ENCODE measurements at places on chromosomes 11 and 22.
A peak's percentile ranks its signal among the peaks of the same experiment; 100 is the strongest.

GRCh38 chr11:67627441-67627811, 2.3 kb downstream of the NUDT8 start:
- no peak for DNase-seq

DNA sequence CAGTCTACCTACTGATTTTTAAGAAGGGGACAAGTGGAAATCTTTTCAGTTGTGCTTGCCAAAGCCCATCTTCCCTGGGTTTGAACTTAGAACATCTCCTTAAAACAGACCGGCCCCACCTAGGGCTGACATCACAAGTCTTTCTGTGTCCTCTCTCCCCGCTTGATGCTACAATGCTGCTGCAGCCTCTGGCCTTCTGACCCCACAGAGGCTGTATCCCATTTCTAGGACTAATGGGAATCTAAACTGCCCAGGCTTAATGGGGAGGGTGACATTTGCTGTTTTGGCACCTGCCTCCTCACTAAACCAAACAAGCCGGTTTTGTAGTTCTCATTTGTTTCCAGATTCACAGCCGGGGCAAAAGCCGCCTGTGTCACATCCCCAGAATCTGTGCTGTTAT, 121.3 kb upstream of the CADM1 start:
- DNase-seq: no peak

DNA sequence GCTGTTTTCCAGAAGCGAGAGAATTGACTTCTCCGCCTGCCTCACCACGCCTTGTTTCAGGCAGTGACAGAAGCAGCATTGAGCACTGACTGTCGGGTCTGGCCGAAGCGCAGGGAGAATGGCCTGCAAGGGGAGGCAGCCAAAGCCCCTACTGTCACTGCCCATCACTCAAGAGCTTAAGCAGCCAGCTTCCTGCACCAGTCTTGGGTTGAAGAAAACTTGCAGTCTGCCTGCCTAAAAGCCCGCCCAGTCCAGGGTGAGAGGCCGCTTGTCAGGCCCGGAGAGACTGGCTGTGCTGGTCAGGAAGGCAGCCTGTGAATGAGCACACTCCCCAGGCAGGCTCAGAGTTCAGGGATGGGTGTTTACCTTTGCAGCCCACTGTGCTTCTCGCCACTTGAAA, 108.3 kb downstream of the PKNOX2 start:
- DNase-seq: no peak

GRCh38 chr22:39437791-39438704, 18.8 kb upstream of the MGAT3 start:
- no peak for DNase-seq

DNA sequence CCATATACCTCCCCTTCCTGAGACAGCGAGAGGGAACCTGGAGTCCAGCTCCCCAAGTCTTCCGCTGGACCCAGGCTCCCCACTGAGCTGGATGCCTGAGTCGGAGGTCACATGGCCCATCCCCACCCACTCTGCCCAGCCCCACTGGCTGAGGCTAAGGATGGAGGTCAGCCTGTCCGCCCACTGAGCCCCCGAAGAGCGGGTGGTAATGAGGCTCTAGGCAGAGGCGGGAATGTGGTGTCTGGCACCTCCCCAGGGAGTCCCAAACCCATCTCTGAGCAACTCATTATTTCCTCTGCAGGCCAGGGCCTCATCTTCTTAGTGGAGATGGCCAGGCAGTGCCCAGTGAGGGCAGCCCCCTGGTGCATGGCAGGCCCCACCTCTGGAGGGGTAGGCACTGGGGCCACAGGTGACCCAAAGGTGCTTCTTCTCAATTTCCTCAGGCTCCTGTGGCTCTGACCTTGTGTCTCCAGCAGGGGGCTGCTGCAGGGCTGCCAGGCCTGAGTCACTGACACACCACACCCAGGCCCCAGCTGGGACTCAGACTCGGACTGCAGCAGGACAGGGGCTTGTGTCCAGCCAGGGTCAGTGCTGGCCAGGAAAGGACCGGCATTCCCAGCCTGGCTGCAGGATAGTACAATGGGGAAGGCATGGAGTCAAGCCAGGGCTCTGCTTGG, 10.2 kb upstream of the PDE2A start:
- peak; percentile 64 for DNase-seq

DNA sequence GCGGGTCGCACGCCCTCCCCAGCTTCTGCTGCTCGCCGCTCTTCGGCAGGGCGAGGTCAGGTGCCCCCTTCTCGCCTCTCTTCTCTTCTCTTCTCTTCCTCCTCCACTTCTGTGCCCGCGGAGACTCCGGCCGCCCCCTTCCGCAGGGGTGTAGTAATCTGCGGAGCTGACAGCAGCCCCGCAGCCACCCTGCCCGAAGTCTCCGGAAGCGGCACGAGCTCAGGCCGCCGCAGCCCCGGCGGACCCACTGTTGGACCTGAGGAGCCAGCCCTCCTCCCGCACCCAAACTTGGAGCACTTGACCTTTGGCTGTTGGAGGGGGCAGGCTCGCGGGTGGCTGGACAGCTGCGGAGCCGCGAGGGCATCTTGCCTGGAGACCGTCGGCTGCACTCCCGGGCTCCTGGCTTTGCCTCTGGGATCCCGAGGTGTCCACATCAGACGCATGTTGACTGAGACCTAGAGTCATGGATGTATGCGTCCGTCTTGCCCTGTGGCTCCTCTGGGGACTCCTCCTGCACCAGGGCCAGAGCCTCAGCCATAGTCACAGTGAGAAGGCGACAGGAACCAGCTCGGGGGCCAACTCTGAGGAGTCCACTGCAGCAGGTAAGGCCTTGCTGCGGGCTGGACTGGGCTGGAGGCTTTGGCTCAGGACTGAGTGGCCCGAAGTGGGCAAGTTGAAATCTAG, 486 bp downstream of the STIM1 start:
- peak; percentile 29 for DNase-seq

DNA sequence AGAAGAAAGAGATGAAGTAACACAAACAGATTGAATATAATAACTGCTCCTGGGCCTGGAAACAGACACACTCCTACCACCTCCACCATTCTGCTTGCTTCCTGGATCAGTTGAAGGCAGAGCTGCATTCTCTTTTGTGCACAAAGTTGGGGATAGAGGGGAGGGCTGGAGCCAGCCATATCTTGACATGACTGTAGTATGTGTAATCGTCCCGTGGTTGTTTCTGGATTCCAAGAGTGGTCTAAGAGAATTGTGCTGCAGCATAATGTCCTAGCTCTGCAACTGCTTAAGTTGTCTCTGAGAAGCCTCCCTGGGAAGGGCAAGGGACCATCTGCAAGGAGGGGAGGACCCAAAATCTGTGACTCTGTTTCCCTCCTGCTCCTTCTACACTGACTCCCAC, 3.2 kb downstream of the CRY2 start:
- DNase-seq: peak; percentile 63
